T-helper 1 cell (primary cell): ENCODE measurements at places on chromosomes 7 and 10.
A peak's percentile ranks its signal among the peaks of the same experiment; 100 is the strongest.

DNA sequence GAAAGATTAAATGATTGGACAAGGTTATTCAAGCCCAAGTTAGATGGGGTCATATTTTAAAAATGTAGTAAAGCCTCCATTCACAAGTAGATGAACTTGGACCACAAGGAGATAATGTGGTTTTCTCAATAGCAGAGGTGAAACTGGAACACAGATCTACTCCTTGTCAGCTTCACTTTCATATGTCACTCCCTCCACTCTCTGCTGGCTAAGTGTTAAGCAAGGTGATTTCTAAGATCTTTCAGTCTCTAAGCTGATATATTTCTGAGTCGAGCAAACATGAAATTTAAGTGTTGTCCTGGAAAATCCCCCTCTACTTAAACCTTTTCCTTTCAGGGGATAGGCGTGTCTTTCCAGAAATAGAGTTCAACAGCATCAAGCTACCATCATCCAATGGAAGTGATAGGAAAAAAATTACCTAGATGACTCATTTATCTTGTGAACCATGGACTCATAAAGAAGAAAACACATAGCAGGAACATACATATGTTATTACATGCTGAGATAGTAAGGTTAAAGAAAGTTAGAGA, 275.0 kb downstream of the PTEN start:
- no peak for DNase-seq

GRCh38 chr7:101173752-101174244, 6.3 kb downstream of the NAT16 start:
- DNase-seq = peak; percentile 79

- no peak for DNase-seq
Measured at GRCh38 chr7:157757211-157757610, 420.4 kb downstream of the DNAJB6 start.

DNA sequence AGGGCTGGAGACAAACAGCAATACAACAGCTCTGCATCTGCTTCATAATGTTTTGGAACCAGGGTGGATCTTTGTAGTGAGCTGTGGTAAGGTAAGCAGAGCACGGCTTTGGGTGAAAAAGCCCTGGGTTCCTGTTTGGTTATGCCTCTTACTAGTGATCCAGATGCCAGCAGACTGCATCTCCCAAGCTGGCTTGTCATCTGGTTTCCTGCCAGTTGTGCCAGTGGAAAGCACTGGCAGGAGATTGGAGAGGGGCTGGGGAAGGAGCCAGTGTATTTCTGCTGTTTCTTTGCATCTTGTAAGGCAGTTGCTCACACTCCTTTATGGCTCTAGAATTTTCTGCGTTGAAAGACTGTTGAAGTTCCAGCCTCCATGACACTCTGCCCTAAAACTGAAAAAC, 137.6 kb downstream of the TSPAN12 start:
- no peak for DNase-seq

GRCh38 chr10:110714356-110714755, 70.2 kb downstream of the RBM20 start:
- no peak for DNase-seq

DNA sequence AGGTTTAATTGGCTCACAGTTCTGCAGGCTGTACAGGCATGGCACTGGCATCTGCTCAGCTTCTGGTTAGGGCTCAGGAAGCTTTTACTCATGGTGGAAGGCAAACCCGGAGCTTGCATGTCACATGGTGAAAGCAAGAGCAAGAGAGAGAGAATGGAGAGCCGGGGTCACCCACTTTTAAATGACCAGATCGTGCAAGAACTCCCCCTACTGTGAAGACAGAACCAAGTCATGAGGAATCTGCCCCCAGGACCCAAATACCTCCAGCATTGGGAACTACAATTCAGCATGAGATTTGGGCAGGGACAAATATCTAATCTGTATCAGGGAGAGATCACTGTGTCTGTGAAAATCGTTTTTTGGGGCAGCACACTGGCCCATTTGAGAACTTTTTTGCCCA, 110.0 kb upstream of the MYO3A start:
- DNase-seq = no peak

DNA sequence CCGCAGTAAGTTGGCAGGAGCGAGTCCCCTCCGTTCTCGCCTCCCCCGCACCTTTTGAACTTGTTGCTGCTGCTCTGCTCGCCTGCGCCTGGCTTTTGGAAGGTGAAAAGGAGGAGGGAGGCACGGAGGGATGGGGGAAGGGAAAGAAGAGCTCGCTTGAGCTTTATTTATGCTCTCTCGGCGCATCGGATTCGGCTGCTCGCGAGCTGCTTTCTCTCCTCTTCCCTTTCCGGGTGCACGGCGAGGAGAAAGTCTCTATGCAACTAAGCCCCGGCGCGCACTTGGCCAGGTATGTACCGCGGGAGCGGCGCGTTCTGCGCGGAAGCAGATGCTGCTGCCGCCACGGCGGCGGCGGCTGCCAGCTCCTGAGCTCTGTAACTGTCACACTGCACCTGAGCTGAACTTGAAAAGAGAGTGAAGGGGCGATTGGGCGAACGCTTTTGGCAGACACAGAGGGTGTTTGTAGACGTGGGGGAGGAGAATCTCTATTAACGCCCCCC, 551 bp downstream of the KCND2 start:
- DNase-seq = no peak

DNA sequence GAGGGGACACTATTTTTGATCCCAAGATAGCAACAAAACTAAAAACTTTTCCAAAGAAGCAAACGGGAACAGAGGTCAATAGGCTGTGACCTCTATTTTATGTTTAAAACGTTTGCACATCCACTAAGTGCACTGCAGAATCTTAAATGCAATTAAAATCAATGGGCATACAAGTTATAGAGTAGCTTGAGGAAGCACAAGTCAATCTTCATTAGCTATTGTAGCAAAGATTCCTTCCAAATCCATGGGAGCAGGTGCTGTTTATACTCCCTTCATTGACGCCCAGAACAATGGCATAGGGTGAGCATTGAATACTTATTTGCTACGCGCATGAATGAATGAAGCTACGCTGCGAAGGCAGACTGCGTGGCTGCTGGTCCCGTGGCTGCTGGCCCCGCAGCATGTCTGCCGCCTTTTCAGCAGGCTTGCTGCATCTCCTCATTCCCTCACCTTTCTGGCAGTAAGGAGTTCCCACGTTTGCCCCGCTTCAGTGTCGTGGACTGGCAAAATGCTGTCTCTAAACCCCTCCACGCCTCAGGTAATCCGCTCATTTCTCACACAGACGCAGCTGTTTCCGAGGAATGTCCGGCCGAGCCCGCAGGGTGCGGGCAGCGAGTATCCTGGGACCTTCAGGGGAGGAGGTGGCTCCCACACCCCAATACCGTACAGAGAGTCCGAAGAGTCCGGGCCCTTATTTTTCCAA, 754 bp upstream of the PHYHIPL start:
- DNase-seq = no peak

DNA sequence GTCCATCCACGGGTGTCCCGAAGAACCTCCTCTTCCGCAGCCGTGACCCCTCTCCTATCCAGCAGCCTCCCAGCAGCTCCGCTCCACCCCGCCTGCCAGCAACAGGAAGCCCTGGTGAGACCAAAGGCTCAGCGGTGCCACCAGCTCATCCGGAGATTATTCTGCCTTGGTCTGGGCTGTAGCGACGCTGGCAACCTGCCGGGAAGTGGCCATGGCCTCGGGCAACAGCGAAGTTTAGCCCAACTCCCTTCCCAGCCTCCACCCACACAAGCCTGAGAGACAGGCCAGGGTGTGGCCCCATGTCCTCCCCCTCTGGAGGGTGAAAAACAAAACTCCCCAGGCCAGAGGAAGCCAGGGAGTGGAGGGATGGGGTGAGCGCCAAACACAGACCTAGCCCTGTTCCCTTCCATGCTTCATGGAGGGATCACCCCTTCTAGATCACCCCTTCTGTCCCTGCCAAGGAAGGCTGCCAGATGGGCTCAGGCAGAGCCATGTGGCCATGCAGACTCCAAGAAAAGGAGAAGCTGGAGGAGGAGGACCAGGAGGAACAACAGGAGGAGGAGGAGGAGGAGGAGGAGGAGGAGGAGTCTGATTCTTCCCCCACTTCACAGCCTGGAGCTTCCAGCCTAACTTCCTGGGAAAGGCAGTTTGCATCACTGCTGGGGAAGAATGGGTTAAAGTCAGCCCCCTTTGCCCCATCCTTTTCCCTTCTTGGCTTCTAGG, 918 bp downstream of the CALHM2 start:
- peak; percentile 33 for DNase-seq

GRCh38 chr10:59109826-59110225, 66.6 kb upstream of the PHYHIPL start:
- no peak for DNase-seq

- DNase-seq = no peak
Measured at GRCh38 chr7:151207804-151208203, 2.5 kb downstream of the H2BK1 start.

DNA sequence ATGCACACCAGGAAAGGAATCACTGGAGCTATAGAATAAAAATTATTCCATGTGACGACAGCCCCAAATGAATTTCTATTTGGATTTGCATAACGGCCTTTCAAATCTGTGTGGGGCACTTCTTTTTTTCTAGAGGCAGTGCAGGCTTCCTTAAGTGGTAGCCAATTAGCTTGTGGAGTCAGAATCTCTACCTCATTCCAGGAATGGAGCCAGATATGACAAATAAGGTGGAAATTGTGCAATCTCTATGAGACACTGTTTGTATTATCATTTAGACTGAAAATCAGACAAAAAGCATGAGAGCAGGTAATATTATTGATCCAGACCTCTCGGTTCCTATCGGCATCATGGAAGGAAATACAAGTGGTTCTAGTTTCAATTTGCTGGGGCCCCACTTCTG, 78.7 kb downstream of the BEND7 start:
- DNase-seq = no peak

DNA sequence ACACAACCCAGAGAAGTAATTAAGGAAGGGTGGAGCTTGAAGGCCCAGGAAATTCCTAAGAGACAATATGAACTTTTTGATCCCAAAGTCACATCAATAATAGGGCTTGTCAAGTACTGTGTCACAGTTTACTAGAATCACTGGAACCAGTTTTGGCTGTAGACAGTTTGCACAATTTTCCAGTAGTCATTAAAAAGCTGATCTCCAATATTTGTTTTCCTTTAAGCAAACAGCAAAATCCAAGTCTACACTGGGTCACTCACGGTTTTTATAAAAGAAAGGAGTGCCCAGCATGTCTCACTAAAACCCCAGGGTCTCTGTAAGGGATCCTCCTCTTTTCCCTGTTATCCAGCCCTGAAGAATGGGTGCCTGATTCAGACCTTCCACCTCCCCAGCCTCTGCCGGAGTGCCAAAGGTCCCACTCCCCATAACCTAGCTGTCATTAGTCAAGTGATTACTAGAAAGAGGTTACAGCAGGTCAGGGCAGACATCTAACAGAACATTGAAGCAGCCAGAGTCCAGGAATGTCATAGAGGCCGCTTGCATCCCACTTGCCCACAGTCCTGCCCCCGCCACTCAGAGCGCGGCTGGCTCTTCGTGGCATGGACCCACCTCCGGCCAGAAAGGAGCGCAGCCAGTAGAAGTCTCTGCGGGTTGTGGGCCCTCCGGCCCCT, 552 bp downstream of the SLC25A16 start:
- DNase-seq = no peak

GRCh38 chr10:31319602-31320549, 860 bp downstream of the ZEB1 start:
- peak; percentile 21 for DNase-seq

DNA sequence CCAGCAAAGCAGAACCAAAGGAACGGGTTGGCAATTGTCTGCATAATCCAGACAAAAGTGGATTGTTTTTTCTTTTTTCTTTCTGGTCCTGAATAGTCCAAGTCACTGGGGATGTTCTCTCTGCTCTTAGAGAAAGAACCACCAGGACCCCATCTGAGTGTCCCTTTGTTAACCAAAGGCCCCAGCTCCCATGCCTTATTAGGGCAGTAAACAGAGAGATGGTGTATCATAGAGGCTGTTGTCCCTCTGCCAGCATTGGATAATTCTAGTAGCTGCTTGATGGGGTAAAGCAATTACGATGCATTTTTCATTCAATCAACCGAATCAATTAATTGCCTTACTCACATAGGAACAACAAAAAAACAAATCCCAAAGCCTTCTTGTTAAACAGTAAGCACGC, 213.0 kb downstream of the BUB3 start:
- no peak for DNase-seq

- no peak for DNase-seq
Measured at GRCh38 chr10:21727452-21728168, 193.6 kb downstream of the MLLT10 start.

DNA sequence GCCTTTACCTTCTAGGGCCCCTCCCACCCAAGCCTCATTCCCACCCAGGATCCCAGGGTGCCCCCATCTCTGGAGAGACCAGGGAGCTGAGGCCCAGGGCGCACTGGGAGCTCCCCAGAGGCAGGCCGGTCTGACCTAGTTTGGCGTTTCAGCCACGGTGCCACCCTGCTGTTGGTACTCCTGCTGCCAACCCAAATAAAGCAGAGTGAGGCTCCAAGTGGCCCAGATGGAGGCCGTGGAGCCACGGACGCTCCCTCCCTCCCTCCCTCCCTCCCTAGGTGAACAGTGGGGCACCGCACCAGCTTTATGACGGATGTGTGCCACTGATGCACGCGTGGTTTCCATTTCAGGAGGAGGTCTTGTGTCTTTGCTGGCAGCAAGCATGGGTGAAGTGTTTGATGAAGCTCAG, 1.8 kb downstream of the INPP5A start:
- DNase-seq = peak; percentile 24

GRCh38 chr7:121376979-121377378, 19.1 kb downstream of the FAM3C start:
- DNase-seq = no peak

GRCh38 chr7:121187676-121188075, 141.1 kb upstream of the WNT16 start:
- DNase-seq = no peak

DNA sequence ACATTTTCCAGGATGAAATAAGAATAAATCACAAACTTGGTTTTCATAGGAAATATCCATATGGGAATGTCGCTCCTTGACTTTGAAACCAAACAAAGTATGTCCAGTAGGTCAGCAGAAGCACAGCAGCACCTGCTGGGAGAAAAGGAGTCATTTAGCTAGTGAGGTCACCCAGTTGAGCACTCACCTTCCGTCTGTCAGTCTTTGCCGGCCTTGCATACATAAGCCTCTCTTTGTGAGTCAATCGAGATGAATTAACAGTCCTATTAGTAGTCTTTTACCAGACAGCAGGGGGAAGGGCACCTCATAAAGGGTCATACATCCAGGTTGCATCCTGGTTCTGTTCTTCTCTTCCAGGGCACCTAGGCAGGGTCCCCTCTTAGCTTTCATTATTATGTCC, 232.5 kb upstream of the FZD1 start:
- no peak for DNase-seq

DNA sequence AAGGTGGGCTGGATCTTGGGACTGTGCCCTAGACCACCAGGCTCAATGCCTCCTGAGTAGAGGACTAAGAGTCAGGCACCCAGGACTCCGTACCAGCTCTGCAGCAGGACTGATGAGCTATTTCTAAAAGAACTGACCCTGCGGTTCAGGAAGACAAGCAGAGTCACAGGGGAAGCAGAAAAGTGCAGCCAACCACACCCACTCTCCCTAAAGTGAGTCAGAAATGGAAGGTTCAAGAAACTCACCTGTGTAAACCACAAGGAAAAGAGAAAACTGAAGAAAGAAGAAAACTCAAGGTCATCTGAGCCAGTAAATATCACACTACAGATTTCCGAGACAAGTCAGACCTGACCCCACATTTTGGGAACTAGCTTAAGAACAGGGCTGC, 2.5 kb downstream of the PARP12 start:
- no peak for DNase-seq

- DNase-seq = no peak
Measured at GRCh38 chr10:65952086-65952485, 973.8 kb upstream of the LRRTM3 start.
